ENCODE measurements at places on chromosomes 12 and 14.

DNA sequence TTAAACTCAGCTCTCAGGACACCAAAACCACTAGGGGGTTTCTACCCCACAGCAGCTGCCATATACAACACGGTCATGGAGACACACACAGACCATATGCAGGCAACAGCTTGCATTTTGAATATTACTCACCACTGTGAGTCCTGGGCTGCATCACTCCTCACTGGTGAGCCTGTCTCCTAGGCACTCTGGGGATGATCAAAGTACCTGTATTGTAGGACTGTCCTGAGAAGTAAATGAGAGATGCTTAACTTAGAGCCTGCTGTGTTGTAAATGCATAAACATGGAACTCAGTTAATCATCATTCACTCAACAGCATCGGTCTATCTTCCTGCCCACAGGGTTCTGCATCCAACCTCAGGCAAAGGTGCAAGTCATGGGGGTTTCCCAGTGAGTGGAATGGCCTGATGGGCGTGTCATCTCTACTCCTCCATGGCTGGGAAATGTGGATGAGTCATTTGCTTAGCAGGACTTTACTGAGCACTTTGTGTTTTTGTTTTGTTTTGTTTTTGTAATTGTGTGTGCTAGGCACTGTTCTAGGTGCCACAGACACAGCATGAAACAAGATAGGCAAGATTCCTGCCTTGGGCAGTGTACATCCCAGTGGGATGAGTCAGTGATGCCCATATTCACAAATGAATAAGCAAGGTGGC lies 1141.2 kb upstream of the TMEM132C start:
- no peak for DNase-seq

- no peak for DNase-seq
Observed at GRCh38 chr12:130333341-130333740, 4.3 kb upstream of the PIWIL1 start.

DNA sequence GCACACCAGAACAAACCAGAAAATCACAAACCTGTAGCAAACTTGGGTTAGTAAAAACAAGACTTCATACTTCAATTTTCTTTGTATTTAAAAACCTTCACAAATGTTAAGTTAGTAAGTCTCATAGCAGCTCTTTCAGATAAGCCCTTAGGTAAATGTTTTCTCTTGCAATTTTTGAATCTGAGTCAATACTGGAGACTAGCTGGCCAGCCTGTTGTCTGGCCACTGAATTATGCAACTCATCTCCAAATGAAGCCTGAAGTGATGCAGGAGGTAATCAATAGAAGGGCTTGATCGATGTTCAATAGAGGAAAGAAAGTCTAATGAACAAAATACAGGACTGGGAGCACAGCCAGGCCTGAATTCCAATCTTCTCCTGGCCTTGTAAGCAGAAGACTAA lies 465.2 kb downstream of the LRIG3 start:
- no peak for DNase-seq

GRCh38 chr12:123995023-123995748 lies 22.2 kb downstream of the ZNF664 start:
- DNase-seq, result no peak

DNA sequence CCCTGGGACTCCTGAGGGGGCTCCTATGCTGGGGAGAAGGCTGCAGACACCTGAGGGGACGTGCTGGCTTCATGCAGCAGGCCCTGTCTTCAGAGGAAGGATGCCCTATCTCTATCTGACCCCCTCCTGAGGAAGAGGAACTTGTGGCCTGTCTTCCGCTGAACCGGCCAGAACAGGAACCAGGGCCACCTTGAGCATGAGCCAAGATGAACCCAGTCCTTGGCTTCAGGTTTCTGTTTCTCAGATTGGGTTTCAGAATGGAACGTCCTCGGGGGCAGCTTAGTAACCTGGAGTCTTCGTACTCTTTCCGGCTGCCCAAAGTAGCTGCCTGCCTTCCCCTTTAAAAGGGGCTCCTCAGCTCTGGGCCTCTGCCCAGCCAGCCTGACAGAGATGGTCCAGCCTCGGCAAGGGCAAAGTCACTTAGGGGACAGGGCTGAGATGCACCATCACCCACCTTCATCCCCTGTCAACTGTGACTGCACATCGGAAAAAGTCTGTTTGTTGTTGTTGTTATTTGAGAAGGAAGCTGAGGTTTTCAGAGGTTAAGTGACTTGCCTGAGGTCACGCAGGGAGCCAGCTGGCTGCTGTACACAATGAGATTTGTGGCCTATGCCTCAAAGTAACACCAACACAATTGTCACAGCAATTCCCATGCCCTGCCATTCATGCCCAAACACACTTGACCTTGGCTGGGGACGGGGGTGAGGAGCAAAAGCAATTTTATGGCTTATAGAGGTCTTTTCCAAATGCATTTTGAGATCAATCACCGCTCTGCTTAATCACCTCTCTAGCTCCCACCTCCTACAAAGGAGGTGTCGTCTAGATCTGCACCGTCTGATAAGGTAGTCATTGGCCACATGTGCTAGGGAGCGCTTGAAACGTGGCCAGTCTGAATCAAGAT lies 13.4 kb downstream of the ASB2 start:
- DNase-seq, result peak; percentile 27

DNA sequence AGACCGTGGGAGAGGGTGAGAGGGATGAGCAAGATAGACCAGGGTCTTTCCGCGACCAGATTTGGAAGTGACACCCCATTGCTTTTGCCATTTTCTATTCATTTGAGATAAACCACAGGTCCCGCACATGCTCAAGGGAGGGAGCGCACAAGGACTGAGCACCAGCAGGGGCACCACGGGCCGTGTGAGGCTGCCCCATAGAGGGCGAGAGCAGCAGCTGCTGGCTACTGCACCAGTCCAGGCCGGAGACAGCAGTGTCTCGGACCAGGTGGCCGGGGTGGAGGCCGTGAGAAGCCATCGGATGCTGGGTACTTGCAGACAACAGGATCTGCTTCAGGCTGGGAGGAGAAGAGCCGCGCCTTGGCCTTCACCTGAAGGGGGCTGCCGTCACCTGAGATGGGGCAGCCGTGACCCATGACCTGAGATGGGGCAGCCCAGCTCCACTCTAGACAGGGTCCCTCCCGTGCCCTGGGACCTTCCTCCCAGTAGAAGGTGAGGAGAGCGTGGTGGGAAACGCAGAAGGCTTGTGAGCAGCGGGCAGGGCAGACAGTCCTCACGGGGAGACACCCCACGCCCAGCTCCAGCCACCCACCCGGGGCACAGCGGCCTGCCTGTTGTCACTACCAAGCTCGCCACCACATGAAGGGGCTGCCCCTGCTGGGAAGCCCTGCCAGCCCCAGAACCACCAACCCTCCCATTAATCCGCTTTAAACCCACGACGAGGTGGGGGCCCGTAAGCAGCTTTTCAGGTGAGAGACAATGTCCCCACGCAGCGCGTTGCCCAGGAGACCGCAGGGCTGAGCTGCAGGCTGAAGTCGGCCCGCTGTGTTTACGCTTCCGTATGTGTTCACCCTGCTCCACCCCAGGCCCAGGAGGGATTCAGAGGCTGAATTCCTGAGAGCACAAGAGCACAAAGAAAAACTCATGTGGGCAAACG lies 61.7 kb upstream of the FBRSL1 start:
- no peak for DNase-seq

DNA sequence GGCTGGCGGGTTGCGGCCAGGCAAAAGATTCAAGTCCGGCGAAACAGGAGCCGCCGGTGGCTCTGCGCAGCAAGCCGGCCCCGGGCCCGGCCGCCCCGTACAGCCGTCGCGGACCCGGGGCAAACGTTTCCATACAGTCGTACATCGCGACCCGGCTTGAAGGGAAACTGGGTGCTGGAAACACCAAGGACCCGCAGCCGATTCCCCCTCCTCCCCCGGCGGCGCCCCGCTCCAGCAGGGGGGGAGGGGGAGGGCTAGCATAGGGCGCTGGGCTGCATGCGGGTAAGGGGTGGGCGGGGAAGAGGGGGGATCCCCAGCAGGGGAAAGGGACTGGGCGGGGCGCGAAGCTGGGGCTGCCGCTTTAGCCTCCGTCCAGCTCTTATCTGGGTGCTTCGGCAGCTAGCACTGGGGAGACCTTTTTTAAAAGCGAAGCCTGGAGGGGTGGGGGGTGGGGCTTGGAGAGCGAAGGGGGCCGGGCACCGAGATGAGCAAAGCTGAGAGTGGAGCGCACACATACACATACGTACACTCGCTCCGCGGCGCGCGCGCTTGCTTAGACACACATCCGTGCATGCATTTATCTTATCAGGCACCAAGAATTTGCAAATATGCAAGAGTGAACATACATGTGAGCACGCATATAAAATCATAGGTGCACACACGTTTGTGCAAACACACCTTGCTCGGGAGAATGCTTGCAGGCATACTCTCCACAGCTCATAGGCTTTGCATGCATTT lies 11.9 kb downstream of the RARG start:
- peak; percentile 40 for DNase-seq

DNA sequence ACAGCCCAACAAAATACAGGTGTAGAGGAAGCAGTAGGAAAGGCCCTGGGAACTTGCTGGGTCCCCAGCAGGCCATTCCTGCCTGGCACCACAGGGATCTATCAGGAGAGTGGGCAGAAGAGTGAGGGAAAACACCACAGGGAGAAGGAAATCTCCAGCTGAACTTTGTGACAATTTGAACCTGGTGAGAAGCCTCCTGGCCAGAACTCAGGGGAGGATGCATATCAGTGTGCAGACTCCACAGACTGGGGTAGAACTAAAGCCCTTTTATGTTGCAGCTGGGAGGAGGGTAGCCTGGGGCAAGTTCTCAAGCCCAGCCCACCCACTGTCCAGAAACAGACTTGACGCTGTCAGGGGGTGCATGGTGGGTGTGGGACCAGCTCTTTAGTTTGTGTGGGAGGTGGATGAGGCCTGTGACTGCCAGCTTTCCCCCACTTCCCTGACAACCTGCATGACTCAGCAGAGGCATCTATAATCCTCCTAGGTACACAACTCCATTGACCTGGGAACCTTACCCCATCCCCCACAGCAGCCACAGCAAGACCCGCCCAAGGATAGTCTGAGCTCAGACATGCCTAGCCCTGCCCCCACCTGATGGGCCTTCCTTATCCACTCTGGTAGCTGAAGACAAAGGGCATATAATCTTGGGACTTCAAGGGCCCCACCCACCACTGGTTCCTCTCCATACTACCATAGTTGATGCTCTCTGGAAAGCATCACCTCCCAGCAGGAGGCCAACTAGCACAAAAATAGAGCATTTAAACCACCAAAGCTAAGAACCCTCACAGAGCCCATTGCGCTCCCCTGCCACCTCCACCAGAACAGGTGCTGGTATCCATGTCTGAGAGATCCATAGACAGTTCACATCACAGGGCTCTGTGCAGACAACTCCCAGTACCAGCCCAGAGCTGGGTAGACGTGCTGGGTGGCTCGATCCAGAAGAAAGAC lies 28.9 kb downstream of the PNN start:
- no peak for DNase-seq

DNA sequence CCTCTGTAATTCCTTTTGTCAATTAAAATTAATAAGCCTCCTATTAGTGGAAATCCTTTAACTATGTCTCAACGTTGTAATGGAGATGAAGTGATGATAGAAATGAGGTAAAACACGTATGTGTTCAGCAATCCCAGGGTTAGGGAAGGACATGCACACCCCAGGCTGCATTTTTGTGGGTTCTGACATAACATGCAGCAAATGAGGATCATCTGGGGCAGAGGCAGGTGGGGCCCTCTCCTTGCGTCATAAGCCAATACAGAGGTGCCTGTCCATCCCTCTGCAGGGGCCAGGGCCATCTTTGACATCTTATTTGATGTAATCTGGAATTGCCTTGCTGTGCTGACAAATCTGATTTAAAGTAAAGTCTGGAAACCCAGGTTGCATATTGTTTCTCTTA lies 73.2 kb downstream of the MYRFL start:
- no peak for DNase-seq

DNA sequence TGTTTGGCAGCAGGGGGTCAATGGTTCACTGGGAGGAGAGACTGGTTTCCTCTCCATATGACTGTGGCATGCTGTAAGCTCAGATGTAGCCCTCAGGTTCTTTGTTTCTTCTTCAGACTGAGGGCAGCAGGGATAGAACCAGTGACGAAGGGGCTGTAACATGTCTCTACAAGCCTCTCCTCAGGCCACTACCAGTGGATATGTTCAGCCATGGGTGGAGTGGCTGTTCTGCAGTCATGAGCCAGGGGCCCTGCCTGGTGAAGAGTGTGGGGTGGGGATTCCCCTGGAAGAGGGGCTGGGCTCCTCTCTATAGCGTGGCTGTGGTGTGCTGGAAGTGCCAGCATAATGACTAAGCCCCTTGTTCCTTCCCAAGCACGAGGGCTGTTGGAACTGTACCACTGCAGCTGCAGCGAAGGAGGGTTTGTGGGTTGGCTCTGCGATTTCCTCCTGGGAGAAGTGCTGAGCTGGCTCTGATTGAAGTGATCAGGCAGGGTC lies 55.8 kb downstream of the CMAS start:
- no peak for DNase-seq

DNA sequence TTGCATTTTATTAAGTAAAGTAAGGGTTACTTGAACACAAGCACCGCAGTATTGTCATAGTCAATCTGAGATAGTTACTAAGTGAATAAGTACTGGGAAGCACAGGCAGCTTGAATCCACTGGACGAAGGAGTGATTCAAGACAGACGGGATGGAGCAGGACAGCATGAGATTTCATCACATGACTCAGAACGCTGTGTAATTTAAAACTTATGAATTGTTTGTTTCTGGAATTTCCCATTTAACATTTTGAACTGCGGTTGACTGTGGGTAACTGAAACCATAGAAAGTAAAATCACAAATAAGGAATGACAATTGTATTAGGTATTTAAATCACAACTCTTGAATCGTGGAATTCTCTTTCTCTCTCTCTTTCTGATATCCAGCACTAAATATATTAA lies 1630.4 kb upstream of the SEL1L start:
- DNase-seq, result no peak

DNA sequence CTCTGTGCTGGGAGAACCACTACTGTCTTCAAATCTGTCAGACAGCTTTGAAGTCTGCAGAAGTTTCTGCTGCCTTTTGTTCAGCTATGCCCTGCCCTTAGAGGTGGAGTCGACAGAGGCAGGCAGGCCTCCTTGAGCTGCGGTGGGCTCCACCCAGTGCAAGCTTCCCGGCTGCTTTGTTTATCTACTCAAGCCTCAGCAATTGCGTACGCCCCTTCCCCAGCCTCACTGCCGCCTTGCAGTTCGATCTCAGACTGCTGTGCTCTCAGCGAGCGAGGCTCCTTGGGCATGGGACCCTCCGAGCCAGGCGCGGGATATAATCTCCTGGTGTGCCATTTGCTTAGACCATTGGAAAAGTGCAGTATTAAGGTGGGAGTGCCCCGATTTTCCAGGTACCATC lies 25.1 kb upstream of the KLRB1 start:
- no peak for DNase-seq

- no peak for DNase-seq
Observed at GRCh38 chr14:102215576-102216250, 76.0 kb downstream of the WDR20 start.

DNA sequence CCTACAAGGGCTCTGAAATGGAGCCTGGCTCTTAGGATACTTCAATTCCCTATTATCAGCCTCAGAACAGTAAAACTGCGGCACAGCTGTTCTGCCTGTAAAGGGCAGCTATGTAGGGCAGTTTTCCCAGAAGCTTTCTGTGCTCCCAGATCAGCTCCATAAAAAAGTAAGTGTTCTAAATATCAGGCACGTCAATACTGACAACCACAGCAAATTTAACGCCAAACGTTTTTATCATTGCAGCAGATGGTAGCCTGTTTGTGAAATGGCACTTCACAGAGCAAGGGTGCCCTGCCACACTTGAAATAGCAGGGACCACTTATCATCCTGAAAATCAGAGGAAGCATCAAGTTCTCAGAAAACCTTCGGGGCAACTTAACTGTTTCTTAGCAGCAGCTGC lies 54.8 kb upstream of the PTHLH start:
- DNase-seq, result no peak
